ENCODE measurements at places on chromosomes 6 and 20.

DNA sequence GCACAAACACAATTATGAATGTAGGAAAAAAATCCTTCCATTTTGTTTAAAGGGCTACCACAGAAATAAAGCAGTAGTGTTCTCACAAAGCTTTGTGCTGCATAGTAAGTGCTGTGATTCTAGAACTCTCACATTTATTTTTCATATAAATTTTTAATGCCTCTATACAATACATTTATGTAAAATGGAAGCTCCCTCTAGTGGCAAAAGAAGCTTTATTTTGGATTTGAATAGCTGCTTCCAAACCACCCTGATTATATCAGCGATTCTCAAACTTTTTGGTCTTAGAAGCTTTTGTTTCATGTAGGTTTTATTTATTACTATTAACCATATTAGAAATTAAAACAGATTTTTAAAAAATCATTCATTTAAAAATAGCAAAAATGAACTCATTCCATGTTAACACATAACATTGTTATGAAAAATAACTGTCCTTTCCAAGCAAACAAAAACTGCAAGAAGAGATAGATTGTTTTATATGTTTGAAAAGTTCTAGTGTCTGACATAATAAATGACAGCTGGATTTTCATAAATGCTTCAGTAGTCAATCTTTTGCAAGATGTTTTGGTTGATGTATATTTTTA, 38.4 kb downstream of the HS3ST5 start:
- DNase-seq, result no peak

DNA sequence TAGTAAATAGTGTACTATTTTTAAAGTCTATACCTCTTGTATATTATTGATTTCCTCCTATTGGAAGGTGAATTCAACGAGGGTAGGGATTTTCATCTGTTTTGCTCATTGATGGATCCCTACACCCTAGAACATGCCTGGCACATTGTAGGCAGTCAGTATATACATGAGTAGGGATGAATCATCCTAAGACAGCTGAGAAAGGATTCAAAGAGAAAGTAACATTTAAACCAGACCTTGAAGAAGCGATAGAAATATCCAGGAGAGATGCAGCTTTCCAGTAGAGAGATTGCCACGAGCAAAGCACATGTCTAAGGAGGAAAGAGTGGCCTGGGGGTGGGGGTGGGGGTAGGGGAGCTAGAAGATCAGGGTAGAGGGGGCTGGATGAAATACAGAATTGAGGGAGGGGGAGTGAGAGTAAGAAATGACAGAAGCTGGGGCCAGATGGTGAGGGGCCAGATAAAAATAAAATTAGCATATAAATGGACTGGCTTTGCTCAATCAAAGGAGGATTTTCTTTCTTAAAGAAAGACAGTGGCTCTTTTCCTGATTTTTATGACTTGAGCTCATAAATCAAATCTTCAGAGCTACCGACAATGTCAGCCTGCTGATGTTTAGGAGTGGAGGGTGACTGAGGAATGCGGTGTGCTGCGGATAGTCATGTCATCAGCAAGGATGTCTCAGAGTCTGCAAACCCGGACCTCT, 168.2 kb downstream of the SAMD5 start:
- no peak for DNase-seq

DNA sequence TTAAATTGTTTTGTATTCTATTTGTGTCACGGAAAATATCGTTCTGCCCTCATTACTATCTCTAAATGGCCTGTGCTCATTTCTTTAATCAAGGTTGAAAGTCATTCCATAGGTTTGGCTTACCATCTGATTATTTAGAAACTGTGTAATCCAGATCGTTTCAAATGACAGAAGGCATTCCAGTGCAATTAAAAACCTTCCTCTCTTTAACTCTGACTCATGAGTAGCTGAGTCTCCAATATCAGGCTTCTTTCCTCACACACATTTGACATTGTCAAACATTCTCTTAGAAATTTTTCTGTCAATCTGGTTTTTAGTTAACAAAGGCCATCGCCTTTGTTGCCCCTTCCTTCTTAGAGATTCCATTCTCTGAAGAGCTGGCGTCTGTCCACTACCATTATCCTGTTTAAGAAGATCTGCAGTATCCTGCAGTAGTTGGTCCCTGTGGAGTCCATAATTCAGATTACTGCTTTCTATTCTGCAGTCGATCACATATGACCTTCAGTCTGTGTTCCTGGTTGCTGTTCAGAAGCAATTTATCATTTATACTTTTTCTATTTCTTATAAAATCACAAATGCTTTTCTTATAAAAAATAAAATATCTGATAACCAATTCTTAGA, 3.9 kb upstream of the TRDN start:
- DNase-seq, result no peak

DNA sequence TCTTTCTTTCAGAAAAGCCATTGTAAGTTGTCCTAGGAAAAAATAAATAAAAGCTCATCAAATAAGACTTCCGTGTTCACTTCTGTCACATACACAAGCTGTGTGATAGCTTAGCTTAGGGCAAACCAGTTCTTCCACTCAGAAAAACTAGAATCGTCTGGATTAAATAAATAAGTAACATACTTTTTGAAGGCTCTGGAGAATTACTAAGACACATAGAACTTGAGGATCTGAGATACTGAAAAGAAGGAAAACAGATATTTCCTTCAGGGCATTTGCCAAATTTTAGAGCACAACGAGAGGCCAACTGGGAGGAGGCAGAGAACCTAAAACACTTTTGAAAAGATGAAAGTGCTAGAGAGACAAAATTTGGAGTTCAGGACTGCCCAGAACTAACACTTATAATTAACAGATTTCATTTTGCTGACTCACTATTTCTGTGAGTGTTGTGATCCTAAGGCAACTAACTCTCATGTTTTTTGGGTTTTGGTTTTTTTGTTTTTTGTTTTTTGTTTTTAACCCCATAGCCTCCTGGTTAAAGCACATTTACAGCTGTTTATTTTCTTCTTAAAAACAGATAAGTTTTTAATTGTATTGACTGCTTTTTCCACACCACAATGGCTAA, 38.7 kb upstream of the THEMIS start:
- no peak for DNase-seq

DNA sequence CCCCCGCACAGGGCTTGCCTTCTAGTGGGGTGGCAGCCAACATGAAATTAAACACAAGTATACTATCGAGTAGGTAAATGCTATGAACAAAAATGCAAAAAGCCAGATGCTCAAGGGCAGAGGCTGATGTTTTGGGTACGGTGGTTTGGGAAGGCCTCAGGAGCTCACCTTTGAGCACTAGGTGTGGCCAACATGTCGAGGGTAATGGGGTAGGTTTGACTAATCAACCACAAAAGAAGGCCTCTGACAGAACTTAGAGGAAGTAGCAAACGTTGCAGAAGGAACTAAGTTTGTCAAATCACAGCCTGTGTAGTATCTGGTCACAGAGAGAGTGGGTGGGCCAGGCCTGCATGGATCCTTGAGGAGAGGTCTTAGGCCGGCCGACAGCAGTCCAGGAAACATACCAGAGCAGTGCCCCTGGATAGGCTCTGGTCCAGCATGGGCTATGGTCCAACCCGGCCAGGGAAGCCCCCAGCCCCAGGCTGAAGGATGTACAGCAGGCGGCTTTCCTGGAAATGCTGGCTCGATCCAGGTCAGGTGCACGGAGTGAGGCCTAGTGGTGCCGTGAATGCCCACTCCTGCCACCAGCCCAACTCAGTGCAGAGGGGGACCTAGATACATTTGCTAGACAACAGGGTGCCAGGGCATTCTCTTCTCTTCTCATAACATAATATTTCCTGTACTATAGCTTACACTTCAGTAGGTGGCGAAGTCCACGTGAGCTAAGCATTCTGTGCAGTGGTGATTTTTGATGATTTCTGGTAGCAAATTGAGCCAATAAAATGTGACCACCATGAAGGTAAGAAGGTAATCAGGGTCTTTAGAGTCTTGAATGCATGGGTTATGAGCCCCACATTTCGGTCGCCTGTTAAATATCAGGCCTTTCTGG, 56.3 kb upstream of the CD93 start:
- peak; percentile 31 for DNase-seq

DNA sequence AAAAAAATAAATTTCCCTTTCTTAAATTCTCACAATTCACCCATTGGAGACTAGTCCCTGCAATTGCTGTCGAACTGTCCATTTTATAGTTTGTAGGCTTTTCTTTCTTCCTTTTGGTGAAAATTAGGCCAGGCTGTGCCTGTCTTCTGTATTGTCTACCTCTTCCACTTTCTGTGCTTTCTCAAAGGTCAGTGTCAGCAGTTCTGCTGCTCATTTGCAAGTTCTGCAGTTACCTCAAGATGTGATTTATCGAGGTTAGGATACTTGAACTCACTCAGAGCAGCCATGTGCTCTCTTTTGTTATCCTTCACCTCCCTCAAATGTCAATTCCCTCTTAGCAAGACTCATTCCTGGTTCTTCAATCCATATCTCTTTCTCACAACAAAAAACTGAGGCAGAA, 179.1 kb downstream of the SLC35F1 start:
- DNase-seq, result no peak

- no peak for DNase-seq
Measured at GRCh38 chr6:140897804-140898573, 1234.7 kb upstream of the GJE1 start.

DNA sequence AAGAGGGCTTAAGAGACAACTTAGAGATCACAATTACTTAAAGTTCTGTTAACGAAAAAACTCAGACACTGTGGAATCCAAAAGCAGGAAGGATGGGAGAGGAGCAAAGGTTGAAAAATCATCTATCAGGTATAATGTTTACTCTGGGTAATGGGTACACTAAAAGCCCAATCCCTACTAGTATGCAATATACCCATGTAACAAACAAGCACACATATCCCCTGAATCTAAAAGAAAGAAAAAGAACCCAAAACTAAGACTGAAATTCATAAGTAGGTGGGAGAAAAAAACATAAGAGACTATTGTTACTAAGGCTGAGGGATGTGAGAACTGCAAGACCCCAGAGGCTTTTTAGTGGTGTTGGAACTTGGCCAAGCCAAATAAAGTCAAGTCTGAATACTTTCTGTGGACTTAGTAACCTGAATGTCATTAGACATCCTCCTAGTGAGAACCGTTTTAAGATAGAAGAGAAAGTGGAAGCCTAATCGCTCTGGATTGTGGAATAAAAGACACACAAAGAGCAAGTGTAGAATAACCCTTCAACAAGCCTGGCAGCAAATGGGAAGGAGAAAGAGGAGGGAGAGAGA, 189.4 kb upstream of the RNF217 start:
- DNase-seq, result no peak

GRCh38 chr6:72620871-72621290, 983 bp upstream of the KCNQ5 start:
- no peak for DNase-seq

GRCh38 chr20:54290636-54291035, 82.7 kb downstream of the PFDN4 start:
- no peak for DNase-seq

GRCh38 chr6:17057322-17057721, 44.5 kb upstream of the STMND1 start:
- DNase-seq, result no peak

DNA sequence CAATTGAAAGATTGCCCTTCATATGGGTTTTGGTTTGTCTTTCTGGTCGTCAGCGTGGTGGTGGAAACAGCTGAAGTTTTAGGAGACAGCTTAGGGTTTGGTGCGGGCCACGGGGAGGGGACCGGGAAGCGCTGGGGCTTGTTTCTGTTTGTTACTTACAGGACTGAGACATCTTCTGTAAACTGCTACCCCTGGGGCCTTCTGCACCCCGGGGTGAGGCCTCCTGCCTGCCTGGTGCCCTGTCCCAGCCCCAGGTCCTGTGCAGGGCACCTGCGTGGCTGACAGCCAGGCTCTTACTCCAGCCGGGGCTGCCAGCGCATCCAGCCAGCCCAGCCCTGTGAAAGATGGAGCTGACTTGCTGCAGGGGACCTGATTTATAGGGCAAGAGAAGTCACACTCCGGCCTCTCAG, 22.8 kb downstream of the NPEPL1 start:
- peak; percentile 11 for DNase-seq

DNA sequence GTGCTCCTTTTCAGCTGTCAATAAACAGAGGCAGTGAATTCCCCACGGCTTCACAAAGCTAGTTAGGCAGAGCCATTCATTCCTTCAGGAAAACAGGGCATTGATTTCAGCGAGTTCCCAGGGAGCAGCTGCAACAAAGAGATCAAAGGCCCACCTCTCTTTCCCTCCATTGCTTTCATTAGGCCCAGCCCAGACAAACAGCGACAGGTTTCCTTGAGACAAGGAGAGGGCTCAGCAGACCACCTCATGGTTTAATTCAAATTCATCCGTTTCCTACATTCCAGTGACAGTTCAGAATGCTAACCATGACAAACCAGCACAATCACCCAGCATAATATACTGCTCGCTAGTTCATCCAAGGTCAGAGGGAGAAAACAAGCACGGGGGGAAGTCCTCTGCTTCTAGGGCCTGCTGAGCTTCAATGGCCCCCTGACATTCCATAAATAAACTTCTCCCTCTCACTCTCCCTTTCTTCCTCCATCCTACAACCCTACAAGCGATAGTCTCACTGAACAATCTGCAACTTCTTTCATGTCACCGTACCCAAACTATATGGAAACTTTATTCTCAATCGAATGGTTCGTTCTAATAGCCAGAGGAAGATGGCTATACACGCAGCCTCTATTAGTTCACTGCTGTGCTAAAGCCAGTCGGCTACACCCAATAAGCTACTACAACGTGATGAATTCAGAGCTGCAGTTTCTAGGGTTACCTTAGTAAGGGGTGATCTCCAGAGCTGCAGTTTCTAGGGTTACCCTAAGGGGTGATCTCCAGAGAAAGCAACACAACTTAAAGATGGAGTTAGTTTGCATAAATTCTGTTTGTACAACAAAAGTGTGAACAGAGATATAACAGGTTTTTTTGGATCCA, 34.7 kb downstream of the PLAGL1 start:
- no peak for DNase-seq

GRCh38 chr20:10432079-10432478, 1.9 kb downstream of the MKKS start:
- no peak for DNase-seq

DNA sequence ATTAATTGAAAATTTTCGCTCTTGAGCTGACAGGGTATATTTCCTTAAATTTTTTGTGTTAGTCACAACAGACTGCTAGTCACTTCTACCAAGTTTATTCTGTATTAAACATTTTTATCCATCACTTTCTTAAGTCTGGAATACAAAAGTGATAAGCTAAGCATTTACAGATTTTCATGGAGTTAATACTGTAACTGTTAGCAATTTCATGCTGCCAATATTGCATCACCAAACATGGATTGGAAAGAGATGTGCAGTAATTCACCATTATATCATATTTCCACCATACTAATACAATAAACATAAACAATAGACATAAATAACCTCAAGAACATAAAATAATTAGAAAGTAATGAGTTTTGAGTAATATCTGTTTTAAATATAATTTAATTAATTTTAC, 854.0 kb upstream of the CITED2 start:
- no peak for DNase-seq

DNA sequence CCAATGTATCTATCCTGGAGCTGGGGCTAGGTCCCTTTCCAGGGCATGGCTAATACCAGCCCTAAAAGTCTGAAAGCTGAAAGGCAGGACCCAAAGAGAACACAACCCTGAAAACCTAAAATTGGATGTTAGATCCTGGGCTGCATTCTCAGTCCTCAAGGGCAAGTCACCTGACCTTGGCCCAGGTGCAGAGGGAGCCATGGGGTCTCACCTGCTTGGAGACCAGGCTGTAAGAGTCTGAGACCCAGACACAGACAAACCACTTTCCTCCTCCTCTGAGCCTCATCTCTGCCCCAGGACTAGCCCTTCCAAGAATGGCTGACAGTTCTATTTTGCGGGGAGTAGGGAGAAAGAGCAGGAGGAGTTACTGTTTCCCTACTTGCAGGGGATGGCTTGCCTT, 60.0 kb downstream of the EFCAB8 start:
- no peak for DNase-seq

GRCh38 chr6:62265906-62266525, 20.0 kb downstream of the KHDRBS2 start:
- no peak for DNase-seq

Data from GM20000 (cell line).